CD4-positive, alpha-beta memory T cell (primary cell): ENCODE measurements at places on chromosomes 4 and X. TPM values are rescaled to one million over a fixed set of nuclear protein-coding genes. Genes with fewer than 3 reads are reported as not detected.

- H3K27me3 ChIP-seq = no peaks in the 10 kb centered on the region
- H3K27ac ChIP-seq = peak overlapping the region; percentile 41
- H3K4me1 ChIP-seq = no peaks in the 10 kb centered on the region
- no peaks in the 10 kb centered on the region for H3K36me3 ChIP-seq
- H3K4me3 ChIP-seq = peak overlapping the region; percentile 60
- peak; percentile 16 for DNase-seq
Observed at GRCh38 chrX:16711893-16712547, 449 bp downstream of the CTPS2 start.

DNA sequence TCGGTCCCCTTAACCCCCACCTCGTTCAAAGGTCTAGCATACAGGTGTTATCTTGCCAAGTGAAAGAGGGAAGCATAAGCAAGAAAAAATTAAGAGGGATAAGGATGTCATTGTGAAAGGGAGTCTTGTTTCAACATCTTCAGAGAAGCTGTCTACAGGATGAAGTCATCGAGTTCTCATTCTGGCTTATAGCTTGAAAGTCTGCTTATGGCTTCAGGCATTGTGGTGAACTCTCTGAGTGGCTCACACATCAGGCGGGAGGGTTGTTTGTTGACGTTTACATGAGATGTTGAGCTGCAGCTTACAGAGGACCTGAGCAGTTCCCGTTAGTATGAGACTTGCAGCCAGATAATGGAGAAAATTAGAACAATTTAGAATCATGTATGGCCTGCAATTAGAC is 16.6 kb downstream of the MAGEA9B start:
- no peaks in the 10 kb centered on the region for H3K36me3 ChIP-seq
- H3K4me1 ChIP-seq = no peaks in the 10 kb centered on the region
- H3K27me3 ChIP-seq = no peaks in the 10 kb centered on the region
- no peak for DNase-seq
- H3K4me3 ChIP-seq = no peak overlapping the region
- H3K27ac ChIP-seq = no peak overlapping the region

DNA sequence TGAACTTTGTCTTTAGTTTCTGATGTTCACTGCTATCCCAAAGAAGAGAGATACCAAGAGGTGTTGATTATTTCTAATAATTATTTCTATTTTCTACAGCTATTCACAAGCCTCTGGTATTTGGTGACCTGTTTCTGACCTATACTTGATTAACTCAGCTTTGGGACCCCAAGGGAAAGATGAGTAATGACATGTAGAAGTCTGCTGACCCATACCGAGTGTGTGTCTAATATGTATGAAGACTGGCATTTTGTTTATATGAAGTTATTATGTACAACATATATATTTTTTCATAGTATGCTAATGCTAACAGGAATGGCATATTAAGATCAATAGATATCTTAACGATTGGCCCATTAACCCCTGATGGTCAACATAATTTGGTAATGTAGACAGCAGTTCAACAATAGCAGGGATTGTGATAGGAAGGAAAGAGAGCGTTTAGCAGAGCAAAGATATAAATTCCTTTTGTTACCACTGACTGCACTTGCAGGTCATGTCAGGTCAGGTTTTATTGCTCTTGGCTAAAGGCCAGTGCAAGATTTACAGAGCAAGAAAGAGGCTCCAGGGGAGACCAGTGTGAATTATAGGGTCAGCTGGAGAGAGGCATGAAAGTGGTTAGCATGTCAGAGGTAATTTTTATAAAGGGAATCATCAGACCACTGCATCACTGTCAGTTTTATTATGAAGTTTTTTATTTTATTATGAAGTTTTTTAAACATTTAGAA is 94.7 kb upstream of the DIPK2B start:
- no peak overlapping the region for H3K27ac ChIP-seq
- no peaks in the 10 kb centered on the region for H3K36me3 ChIP-seq
- no peak overlapping the region for H3K4me3 ChIP-seq

DNA sequence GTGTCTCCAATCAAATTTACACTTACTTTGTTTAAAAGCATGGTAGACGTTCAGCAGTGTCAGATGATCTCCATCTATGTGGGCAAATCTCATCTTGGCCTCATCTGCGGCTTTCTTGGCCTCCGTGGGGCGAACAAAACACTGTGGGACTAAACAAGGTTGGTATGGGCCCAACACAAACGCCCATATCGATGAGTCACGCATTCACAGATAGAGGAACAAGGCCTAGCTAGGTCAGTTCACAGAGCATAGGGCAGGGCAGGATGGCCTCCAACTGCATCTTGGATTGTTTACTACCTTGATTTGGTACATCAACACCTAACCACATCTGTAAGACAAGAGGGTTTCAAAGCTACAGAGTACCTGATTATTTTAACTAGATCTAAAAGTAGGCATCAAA is 47.3 kb downstream of the DHX15 start:
- H3K27ac ChIP-seq = no peak overlapping the region
- peaks cover 8% of the 10 kb centered on the region for H3K4me1 ChIP-seq
- H3K27me3 ChIP-seq = no peaks in the 10 kb centered on the region
- no peak overlapping the region for H3K4me3 ChIP-seq
- no peak for DNase-seq

DNA sequence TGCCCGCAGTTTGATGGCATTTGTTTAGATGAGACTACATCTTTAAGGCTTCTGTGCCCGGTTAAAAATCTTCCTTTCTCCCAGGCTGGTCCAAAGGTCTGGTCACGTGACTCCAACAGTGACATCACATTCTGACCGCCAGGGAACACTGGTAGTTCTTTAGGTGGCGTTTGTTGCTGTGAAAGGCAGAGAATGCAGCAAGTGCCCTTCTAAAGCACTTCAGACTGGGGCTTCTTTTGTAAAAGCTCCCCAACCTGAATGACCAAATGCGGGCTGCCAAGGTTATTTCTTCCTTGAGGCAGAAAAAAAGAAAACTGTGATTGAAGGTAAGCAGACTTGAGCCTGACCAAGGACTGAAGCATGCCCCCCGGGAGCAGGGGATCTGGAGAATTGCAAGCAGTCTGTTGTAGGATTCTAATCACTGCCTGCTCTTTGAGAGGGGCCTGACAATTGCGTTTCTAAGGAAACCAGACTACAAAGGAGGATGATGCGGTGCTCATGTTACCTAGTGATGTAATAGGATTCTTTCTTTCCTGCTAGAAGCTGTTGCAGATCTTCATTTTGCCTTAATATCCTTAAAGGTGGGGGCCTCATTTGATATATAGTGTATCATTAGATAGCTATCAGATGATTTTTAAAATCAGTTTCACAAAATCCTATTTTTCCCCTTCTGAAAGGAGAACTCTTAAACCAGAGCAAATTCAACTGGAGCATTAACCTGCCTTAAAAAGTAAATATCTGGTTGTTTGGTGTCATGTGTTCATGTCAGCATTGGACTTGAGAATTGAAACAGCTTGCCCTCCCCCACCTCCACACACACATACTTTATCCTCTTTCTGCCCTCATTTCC is 133.1 kb downstream of the AKAP4 start:
- H3K27ac ChIP-seq = no peak overlapping the region
- H3K36me3 ChIP-seq = no peaks in the 10 kb centered on the region
- no peak for DNase-seq
- no peak overlapping the region for H3K4me3 ChIP-seq

DNA sequence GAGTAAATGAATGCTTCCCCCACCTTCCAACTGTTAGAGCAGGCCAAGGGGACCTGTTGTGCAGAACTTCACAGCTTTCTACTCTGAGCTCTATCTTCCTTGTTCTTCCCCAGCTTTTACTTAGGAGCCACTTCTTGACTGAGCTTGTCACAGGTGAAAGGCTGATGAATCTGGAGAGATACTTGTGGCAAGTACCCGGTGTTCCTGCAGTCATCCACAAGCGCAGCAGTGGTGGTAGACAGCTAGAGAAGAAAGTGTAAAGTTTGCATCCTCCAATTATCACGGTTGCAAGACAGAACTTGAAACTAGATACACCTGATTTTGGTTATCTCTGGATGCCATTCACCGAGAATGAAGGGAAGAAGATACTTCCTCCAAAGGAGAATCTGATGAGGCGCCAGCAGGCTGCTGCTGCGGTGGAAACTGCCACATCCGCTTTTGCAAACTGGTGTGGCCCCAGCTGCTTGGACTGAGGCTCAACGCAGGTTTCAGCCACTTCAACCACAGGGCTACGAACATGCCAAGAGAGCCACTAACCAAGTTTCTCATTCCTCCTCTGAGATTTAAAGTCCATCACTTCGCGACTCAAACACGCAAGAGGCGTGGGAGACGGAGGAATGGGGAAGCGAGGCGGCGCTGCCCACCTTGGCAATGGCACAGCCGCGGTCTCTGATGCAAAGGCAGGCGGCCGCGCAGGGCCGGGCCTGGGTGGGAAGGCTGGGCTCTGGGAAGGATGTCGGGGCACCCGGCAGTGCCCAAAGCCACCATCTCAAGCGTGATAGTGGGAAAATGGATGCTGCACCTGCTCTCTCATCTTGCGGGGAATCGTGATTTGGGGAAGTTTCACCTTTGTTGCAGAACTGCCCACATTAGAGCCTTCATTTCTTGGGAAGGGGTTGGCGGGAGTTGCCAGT is 1.3 kb upstream of the FHIP1A start:
- H3K27ac ChIP-seq = no peak overlapping the region
- H3K4me1 ChIP-seq = peaks cover 24% of the 10 kb centered on the region

- H3K36me3 ChIP-seq = no peaks in the 10 kb centered on the region
- H3K27ac ChIP-seq = no peak overlapping the region
- H3K4me3 ChIP-seq = no peak overlapping the region
- H3K27me3 ChIP-seq = no peaks in the 10 kb centered on the region
- H3K4me1 ChIP-seq = peaks cover 23% of the 10 kb centered on the region
- no peak for DNase-seq
Observed at GRCh38 chr4:10670321-10670720, 14.2 kb downstream of the CLNK start.

DNA sequence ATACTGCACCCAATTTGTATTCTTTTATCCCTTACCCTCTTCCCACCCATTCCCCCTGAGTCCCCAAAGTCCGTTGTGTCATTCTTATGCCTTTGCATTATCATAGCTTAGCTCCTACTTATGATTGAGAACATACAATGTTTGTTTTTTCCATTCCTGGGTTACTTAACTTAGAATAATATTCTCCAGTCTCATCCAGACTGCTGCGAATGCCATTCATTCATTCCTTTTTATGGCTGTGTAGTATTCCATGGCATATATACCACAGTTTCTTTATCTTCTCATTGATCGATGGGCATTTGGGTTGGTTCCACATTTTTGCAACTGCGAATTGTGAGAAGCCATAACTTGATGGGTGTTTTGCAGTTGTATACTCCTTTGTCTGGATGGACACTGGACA is 62.8 kb downstream of the FHIP1A start:
- no peak overlapping the region for H3K27ac ChIP-seq
- no peaks in the 10 kb centered on the region for H3K36me3 ChIP-seq
- H3K27me3 ChIP-seq = no peaks in the 10 kb centered on the region
- no peak for DNase-seq
- no peaks in the 10 kb centered on the region for H3K4me1 ChIP-seq

GPR50 gene
- total RNA-seq = not detected

CDS1 gene
- total RNA-seq = 0.67 TPM

MAGEE2 gene
- total RNA-seq = not detected
